ENCODE measurements at places on chromosomes 13 and 19. TPM values are rescaled to one million over a fixed set of nuclear protein-coding genes. Genes with fewer than 3 reads are reported as not detected.
A peak's percentile ranks its signal among the peaks of the same experiment; 100 is the strongest.

- DNase-seq = no peak
These were observed 18.6 kb downstream of the PEPD start for GRCh38 chr19:33503030-33503429.

LILRA5 gene
- not detected for total RNA-seq

SELENOV gene
- not detected for total RNA-seq

DNA sequence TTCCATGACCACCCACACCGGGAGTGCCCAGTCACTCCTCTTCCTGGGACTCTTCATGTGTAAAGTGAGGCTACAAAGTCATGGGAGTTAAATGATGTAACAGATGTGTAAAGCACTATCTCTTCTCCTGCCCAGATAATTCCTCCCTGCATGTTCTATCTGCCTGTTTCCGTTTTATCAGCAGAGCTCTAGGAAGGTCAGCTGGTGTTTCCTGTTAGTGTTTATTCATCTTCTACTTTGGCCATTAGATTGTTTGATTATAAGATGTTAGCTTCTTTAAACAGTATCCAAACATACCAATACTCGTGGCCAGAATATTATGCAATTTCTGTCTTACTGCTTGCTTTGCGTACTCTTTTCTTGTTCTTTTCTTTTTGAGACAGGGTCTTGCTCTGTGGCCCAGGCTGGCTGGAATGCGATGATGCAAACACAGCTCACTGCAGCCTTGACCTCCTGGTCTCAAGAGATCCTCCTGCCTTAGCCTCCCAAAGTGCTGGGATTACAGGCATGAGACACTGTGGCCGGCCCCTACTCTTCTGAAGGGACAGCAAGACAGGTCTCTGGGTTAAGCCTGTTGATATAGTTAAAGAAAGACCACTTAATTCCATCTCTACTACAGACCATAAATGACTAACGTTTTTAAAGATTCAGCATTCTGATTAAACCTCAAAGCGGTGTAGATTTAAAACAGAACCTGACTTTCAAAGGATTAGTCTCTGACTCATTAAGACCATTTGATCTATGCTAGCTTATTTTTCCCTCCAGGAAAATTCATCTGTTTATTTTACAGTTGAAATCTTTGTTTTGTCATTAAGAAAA is 97.4 kb upstream of the AKAP11 start:
- DNase-seq = peak; percentile 98

ZNF583 gene
- total RNA-seq = 7.1 TPM

DNA sequence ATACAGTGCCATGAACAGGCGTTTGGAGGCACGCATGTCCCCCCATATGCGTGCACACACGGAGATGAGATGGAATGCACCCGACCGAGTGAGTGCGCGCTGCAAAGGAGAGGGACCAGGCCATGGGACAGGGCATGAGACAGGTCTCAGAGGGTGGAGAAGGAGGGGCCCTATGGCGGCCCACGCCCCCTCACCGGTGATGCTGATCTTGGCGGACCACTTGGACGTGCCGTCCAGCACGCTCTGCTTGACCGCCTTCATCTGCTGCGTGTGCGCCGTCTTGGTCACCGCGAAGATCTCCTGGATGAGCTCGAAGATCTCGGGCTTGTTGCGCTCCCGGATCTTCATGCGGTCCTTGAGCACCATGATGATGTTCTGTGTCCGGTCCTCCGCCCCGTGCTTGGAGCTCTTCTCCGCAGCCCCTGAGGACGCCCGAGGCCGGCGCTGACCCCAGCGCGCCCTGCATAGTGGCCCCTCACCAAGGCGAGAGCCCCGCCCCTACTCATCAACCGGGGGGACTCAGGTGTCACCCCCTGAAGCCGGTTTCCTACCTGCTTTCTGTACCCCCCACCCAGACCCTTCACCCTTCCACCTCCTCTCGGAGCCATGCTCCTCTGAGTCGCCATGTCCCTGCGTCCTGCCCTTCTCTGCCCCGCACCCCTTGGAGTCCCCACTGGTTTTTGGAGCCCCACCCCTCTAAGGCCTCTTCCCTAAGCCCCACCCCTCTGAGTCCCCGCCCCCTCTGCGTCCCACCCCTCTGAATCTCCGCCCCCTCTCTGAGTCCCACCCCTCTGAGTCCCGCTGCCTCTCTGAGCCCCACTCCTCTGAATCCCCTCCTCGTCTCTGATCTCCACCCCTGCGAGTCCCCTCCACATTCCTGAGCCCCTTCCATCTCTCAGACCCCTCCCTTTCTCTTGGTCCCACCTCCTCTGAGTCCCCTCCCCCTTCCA is 40.8 kb downstream of the UNC13A start:
- no peak for DNase-seq

DNA sequence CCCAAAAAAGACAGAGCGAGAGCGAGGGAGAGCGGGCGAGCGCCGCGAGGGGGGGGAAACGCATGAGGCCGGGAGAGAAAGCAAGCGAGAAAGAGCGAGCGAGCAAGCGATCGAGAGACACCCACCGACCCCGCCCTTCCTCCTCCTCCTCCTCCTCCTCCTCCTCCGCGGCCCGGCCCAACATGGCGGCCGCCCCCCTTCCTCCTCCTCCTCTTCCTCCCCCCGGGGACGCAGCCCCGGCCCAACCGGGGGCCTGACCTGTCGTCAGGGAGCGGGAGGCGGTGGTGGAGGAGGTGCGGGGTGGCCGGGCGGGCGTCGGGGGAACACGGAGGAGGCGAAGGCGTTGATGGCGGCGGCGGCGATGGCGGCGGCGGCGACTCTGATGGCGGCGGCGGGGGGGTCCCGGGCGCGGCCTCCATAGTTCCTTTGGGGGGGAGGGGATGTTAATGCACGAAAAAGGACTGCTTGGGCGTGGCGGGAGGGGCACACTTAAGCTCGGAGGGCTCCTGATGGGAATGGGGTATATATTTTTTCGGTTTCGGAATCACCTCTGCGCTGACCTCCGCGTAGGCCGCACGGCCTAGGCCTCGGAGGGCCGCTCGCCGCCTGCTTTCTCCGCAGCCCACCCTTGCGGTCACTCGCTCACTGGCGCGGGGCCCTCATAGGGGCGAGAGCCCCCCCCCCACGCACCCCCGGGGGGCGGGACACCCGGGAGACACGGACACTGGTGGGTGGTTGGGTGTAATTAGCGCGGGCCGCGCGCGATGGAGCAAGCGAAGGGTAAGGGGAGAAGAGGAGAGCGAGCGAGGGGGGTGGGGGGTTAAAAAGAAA is 1.2 kb downstream of the ZC3H4 start:
- DNase-seq = peak; percentile 90

DNA sequence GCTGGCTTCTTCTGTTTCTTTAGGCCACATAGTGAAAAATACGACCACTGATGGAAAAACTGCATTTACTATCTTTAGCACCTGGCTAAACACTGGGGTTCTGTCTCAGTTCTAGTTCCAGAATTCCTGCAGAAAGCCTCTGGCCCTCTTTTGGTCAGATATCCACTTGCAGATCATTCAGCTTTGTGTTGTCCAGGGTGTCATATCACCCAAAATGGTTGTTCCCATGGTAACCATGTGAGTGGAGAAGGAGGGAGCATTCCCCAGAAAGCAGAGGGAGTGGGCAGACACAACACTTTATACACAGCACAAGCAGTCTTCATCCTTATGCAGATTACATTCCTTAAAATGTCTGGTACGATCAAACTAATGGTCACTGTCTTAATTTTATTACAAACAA is 73.5 kb downstream of the CAB39L start:
- DNase-seq = no peak

DNA sequence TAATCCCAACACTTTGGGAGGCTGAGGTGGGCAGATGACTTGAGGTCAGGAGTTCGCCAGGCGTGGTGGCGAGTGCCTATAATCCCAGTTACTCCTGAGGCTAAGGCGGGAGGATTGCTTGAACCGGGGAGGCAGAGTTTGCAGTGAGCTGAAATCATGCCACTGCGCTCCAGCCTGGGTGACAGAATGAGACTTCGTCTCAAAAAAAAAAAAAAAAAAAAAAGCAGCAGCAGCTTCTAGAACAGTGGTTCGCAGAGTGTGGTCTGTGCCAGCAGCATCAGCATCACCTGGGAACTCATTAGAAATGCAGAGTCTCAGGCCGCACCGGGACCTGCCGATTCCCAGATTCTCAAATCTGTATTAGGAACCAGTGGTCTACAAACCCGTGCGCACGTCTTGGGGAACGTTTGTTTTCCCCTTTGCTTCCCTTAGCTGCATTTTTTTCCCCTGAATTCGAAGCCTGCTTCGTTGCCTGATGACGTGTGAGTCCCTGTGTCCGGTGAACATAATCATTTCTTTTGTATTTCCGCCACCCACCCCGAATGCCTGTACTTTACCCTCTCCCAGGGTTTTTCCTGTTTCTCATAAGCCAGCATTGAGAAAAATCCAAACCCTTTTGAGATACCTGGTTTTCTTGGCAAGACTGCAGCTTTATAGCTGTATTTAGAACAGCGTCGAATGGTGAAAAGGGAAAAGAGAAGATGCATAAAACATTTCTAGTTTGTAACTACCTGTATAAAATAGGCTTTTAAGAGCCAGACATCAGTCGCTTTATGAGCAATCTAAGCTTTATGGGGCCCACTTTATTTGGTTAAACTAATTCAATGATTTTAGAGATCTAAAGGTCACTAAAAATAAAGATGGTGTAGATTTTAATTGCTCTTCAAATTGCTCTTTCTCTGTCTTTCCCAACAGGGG is 49.8 kb downstream of the BICRA start:
- DNase-seq = peak; percentile 21

B3GNT3 gene
- not detected for total RNA-seq

DNA sequence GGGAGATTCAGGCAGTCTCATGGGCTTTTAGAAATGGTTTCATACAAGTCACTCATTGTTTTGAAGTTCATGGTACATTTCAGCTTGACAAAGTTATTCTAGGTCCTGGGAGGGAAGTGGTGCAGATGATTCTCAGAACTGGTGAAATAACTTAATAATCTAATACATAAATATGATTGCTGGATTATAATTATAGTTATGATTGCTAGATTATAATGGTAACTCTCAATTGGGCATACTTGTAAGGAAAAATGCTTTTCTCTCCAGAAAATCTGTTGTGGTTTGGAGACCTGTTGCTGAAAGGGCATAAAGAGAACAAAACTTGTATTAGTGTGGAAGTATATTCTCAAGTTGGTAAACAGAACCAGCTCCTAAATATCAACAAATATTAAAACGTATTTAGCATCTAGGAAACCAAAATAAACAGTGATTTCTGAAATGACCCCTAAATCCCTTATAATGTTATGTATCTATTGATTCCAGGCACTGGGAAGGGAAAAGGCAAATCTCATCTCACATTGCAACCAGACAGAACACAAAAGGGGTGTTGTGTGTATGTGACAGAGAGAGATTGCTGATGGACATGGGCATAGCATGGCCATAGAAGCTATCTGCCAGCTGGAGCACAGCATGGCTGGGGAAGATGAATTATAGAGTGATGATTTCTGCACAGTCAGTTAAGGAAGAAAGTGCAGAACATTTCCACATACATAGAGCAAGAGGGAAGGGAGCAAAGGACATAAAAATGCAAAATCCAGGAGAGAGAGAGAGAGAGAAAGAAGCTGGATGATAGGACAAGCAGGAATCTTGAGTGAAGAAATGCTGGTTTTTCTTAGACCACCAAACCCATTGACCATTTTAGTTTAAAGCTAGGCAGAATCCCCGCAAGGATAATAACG is 87.1 kb upstream of the FRY start:
- no peak for DNase-seq

ZC3H13 gene
- 16.1 TPM for total RNA-seq

C19orf38 gene
- total RNA-seq = not detected

NRTN gene
- 0.32 TPM for total RNA-seq

GRCh38 chr13:24159357-24159756 is 1.2 kb upstream of the SPATA13 start:
- DNase-seq = no peak

DNA sequence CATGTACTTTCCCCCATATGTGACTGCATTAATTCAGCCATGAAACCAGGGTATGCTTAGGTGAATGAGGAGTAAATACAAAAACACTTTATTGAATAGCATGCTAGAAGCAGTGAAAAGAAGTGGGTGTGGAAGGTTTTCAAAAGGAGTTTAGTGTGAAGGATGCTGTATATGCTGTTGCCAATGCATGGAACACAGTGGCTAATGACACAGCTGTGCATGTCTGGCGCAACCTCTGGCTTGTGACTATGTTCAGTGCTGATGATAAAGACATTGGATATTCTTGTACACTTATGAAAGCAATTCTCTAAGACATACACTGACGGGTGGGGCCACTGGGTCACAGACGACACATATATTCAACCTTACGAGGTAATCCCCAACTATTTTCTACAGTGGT is 55.2 kb downstream of the SOX21 start:
- DNase-seq = peak; percentile 49

- DNase-seq = no peak
These were observed 7.4 kb upstream of the CEACAM18 start for GRCh38 chr19:51470966-51471365.

UBL5 gene
- total RNA-seq = 126 TPM

DNA sequence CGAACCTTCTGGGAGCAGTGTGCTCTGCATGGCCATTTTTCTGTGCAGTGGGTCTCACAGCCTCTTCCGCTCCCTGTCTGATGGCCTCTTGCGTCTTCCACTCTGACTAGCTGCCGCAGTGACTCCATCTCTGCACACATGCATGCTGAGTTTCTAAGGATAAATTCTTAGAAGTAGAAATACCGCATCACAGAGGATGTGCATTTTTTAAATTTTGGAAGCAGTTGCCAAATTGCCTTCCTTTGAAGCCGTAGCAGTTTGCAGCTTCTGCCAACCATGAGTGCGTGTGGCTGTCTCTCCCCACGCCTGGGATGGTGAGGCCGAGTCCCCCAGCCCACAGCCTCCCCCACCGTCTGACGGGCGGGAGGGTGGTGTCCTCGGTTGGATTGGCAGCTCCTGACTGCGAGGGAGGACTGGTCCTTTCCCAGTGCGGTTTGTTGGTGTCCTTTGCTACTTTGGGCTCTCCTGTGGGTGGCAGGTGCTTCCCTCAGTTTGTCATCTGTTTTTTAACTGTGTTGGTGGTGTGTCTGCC is 9.8 kb downstream of the FZR1 start:
- no peak for DNase-seq

DNA sequence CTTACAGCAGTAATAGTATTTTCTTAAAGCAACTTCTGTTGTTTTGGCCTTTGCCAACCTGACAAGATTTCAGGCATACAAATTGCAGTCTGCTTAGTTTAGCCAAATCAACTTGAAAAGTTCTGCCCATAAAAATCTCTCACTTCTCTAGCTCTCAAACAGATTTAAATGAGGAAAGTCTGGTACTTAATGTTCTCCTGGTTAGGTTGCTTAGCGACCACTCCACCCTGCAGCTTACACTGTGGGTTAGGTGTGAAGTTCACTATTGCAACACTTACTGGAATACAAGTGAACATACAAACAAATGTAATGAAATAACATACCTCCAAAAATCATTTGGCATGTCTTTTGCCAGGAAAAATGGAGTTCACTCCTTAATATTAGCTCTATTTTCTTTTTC is 178.7 kb upstream of the PCDH9 start:
- DNase-seq = peak; percentile 12

- DNase-seq = no peak
These were observed 28.9 kb downstream of the ARL11 start for GRCh38 chr13:49657241-49657641.

- DNase-seq = no peak
These were observed 24.7 kb downstream of the ZNF136 start for GRCh38 chr19:12187625-12188024.

TPTE2 gene
- total RNA-seq = under 0.01 TPM

Data from fibroblast of villous mesenchyme (primary cell).